ENCODE measurements at places on chromosomes 12 and 14.

- DNase-seq, result no peak
These were observed 208.6 kb upstream of the OR4E1 start for GRCh38 chr14:21882226-21882625.

- DNase-seq, result no peak
These were observed 2.9 kb downstream of the ATL1 start for GRCh38 chr14:50562841-50563240.

DNA sequence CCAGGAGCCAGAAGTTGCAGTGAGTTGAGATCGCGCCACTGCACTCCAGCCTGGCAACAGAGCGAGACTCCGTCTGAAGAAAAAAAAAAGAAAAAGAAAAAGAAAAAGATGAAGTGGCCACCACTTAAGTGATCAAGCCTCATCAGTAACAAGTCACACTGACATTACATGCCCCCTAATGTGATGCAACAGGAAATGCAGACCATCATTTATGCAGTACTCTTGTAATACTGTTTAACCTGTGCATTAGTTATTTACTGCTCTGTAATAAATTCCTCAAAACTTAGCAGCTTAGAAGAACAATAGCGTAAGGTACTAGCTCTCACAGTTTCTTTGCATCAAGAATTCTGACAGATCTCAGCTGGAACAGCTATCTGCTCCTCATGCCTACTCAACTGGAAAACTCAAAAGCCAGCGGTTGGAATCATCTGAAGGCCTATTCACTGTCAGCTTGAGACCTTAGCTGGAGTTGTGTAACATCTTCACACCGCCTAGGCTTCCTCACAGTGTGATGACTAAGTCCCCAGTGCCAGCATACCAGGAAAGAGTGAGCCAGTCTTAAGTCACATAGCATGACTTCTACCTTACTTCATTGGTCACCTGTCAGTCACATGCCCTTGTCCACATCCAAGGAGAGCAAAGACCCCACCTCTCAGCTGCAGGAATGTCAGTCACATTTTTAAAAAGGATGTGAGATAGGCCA is 31.5 kb downstream of the EPS8 start:
- peak; percentile 47 for DNase-seq

GRCh38 chr14:32722631-32723183 is 216.0 kb upstream of the NPAS3 start:
- no peak for DNase-seq

- no peak for DNase-seq
These were observed 536.4 kb upstream of the SEL1L start for GRCh38 chr14:82070040-82070439.

DNA sequence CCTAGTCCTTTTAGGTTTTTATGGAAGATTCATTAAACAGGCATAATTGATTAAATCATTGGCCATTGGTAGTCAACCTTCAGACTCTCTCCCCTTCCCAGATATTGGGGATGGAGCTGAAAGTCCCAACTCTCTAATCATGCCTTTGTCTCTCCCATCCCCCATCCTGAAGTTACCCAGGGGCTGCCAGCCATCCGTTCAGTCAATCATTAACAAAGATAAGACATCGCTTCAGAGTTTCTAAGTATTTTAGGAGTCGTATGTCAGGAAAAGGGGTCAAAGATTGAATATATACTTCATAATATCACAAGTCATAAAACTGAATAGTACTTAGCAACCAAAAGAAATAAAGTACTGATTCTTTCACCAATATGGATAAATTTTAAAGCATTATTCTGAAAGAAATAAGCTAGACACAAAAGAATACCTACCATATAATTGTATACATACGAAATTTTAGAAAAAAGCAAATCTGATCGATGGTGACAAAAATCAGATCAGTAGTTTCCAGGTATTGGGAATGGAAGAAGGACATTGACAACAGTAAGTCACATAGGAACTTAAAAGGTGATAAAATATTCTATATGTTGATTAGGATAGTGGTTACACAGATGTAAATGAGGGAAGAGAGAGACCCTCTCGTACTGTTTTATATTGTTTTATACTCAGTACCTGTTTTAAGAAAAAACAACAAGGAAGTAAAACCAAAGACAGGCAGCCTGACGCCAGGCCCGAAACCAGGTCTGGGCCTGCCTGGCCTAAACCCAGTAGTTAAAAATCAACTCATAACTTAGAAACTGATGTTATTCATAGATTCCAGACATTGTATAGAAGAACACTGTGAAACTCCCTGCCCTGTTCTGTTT is 414.4 kb downstream of the DAD1 start:
- DNase-seq, result no peak

DNA sequence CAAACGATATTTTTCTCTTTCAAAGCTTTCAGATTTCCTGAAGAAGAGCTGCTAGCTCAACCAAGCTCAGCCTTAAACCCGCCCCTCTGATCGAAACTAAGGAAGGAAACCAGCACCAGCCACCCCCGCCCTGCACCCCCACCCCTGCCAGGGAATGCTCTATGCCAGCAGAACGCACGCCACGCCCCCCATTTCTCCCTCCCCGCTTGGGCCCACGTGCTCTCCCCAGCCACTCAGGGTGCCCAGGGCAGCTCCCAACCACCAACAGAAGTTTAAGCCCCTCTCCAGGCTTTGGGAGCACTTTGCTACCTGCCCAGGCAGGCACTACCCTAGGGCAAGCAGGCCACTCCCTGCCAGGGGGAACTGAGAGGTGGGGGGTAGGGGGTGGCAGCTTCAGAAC is 18.8 kb upstream of the KRT78 start:
- DNase-seq, result no peak

GRCh38 chr12:124809878-124810277 is 53.8 kb downstream of the SCARB1 start:
- no peak for DNase-seq

GRCh38 chr12:108826101-108826806 is 31.1 kb downstream of the SSH1 start:
- peak; percentile 61 for DNase-seq

GRCh38 chr14:24368212-24368561 is 203 bp downstream of the NFATC4 start:
- DNase-seq, result no peak

DNA sequence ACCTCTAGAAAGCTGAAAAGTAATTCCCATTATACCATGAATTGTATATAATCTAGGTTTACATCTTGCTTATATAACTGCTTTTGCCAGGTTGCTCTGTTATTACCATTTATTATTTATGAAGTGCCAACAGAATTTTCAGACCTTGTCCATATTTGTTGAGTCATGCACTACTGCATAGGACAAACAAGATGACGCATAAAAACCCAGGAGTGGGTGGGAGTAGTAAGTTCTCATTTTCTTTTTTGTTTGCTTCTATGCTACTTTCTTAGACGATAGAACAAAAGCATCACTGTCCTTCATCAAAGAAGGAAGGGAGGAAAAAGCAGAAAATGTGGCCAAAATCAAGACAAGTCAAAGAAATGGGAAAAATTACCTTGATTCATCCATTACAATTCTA is 119.0 kb upstream of the RASSF8 start:
- DNase-seq, result no peak

- DNase-seq, result no peak
These were observed 8.6 kb downstream of the CAPRIN2 start for GRCh38 chr12:30746190-30746589.

GRCh38 chr14:61501714-61502458 is 180.5 kb downstream of the PRKCH start:
- DNase-seq, result no peak

GRCh38 chr14:50335989-50336824 is 24.1 kb downstream of the DMAC2L start:
- no peak for DNase-seq

DNA sequence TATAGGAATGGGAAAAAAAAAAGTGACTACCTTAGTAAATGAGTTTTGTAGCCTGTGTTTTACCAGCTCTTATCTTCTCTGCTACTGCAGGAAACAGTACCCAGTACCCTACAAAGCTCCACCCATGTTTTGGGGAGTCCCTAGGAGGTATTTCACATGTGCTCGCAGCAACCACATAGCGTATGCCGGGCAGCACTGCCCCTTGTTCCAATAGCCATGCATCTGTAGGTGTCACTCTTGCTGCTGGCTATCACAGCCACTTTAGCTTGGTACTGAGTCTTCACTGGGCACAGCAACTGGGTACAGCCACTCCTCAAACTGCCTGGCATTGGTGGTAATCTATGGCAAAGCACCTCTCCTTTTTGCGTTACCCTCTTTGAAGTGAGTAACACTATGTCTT is 2.0 kb upstream of the MDM1 start:
- no peak for DNase-seq

- no peak for DNase-seq
These were observed at the start of gene BHLHE41 for GRCh38 chr12:26124446-26125399. Gene BHLHE41 (minus strand): TSS chr12:26125037. CDS start chr12:26124779, 258 bp downstream.

DNA sequence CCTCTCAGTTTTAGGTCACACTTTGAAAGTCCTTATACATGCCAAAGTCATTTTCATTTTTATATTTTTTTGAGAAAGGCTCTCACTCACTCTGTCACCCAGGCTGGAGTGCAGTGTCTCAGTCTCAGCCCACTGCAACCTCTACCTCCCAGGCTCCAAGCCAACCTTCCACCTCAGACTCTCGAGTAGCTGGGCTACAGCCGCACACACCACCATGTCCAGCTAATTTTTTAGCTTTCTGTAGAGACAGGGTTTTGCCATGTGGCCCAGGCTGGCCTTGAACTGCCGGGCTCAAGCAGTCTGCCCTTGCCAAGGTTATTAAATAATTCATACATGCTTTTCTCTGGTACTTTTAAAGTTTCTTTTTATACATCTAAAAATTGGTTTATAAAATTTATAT is 166.0 kb downstream of the ERC1 start:
- DNase-seq, result no peak

DNA sequence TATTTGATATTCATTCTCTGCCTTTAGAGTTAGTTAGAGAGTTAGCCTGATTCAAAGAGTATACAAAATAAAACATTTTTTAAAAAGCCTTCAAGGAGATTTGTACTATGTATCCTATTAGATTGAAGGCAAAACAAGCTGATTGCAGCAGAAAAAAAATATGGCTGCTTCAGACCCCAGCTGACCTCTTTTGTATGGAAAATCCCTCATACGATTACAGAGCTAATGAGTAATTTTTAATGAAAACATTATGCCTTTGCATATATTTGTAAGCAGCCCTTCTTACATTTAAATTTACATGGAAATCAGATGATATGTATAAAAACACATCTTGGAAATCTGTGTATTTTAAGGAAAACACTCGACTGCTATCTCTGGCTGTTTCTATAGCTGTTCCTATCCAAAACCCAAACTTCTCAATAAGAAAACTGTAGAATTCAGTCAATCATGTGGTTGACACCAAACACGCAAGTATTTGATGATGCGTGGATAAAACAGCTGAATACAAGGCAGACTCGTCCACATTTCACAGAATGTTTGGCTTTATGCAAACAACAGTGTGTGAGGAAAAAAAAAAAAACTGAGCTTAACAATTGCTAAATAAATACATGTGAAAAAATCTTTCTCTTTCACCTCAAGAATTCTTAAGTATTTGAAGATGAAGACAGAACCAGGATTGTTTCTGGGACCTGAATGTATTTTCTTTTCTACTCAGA is 275.3 kb downstream of the EGLN3 start:
- DNase-seq, result no peak

- DNase-seq, result no peak
These were observed 45.0 kb downstream of the GIT2 start for GRCh38 chr12:109951136-109951535.

- no peak for DNase-seq
These were observed 45.7 kb upstream of the CLMN start for GRCh38 chr14:95365401-95365800.

GRCh38 chr14:86675059-86675458 is 1145.1 kb downstream of the FLRT2 start:
- DNase-seq, result no peak

GRCh38 chr12:127240249-127240929 is 1026.6 kb upstream of the TMEM132C start:
- DNase-seq, result no peak

DNA sequence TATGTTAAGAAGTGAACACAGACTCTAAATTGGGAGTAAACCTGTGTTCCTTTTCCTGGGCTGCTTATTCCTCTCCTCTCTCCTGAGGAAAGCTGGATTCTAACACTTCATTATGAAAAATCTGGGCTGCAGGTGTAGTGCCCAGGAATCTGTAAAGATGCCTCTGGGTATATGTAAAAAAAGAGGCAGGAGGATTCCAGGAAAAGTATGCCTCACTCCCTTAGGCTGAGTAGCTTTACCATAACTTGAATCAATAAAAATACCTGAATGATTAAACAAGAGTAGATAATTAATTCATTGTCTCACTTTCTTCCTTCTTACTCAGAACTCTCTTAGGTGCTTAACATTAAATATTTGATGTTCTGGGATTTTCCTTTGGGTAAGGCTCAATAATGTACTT is 185.1 kb downstream of the GRIP1 start:
- no peak for DNase-seq

DNA sequence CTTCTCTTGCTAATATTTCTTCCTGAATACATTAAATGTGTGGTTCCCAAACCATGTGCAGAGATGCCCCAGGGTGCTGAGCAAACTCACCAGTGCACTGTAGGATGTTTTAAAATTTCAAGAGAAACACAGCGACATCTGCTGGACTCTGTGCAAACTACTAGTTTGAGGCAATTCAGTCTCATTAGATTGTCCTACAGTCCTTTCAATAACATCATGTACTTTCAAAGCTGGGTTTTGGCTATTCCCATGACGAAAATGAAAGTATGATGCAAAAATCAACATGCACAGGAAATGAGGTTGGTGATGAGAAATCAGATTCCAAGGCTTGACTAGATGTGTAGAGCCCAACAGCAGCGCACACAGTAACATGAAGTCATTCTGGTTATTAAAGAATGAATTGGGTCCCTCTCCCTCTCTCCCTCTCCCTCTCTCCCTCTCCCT is 66.3 kb downstream of the CLIP1 start:
- DNase-seq, result peak; percentile 30

DNA sequence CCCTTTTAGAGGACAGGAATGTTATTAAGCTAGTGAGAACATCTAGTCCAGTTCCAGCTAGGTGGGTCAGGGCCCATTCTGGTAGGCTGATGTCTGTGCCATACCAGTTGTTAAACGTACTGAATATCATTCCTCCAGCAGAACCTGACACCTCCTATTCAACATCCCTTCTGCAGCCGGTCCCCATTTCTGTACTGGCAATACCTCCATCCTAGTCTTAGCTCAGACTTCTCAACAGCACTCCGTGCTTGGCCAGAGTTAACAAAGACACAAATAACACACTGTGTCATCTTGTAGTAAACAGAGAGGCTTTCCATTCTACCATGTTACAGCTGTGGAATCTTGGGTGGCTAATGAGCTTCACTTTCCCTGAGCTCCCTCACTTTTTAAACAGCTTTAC is 94.3 kb upstream of the PDE3A start:
- no peak for DNase-seq

- DNase-seq, result no peak
These were observed 45.8 kb upstream of the MYL2 start for GRCh38 chr12:110966081-110966760.

DNA sequence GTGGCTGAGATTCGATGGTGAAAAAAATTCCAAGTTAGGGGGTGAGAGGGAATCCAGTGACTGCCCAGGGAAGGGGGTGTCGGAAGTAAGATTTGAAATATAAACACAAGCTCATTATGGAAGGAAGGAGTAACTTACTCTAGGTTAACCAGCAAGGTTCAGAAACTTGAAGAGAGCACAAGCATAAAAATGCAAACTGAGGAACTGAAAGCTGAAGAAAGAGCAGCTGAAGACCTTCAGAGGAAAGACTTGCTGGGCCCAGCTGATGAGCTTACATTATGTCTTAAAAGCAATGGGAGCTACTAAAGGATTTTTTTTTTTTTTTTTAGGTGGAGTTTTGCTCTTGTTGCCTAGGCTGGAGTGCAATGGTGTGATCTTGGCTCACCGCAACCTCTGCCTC is 189.7 kb upstream of the GRIN2B start:
- DNase-seq, result no peak

- DNase-seq, result peak; percentile 53
These were observed 35.1 kb downstream of the TMBIM6 start for GRCh38 chr12:49776413-49776812.

- DNase-seq, result no peak
These were observed 1.1 kb downstream of the GXYLT1 start for GRCh38 chr12:42143452-42144157.

Measured in H54 (cell line).